Anterior cingulate cortex (tissue), 58 donors: ENCODE measurements at places on chromosomes 4 and X.

GRCh38 chr4:176149680-176150355 is 45.6 kb downstream of the SPATA4 start:
- no peak for DNase-seq

DNA sequence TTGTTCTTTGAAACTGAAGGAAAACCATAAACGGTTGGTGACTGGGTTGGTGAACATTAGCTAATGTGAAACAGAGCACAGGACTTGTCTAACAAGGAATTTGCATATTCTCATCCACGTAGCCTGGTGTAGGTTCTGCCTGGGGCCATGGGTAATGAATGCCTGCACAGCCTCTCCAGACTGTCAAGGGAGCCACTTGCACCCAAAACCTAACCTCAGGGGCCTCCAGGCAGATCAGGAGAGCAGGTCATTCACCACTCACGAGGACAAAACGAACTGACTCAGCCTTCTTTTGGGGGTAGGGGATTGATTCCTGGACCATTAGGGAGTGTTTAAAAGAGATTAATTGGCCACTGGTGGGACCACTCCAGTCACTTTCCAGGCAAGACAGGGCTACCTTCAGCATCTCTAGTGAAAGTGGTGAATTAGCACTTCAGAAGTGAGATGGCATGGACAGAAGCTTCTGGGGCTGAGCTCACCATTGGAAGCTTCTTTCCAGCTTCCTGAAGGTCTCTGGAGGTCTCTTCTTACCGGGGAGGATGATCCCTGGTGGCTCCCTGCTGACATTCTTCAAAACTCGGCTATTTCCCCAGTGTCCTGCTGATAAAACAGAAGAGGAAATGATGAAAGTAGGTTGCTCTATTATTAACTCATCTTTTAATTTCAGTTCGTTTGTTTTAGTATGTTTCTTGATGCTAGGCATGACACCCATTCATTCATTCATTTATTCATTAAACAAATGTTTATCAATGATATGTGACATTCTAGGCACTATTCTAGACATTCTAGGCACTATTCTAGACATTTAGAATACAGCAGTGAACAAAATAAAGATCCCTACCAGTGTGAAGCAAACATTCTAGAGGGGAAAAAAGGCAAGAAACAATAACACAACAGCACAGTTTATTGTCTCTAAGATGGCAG is 104.5 kb upstream of the LNX1 start:
- DNase-seq: no peak

DNA sequence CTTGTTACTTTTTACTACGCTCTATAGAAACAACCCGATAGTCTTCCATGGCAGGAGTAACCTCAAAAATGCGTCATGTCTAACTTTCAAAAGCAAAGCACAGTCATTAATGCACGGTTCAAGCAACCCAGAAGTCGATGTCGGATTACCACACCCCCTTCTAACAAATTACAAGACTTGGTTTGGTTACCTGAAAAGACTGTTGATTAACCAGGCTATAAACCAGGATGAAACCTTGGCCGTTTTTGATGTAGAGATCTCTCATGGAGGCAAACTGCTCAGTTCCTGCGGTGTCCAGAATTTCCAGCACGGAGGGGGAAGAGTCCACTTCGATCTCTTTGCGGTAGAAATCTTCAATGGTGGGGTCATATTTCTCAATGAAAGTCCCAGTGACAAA is 2.4 kb downstream of the RAP2C start:
- DNase-seq: no peak

- DNase-seq: no peak
These were observed 40.2 kb upstream of the TET2 start for GRCh38 chr4:105106426-105106825.

DNA sequence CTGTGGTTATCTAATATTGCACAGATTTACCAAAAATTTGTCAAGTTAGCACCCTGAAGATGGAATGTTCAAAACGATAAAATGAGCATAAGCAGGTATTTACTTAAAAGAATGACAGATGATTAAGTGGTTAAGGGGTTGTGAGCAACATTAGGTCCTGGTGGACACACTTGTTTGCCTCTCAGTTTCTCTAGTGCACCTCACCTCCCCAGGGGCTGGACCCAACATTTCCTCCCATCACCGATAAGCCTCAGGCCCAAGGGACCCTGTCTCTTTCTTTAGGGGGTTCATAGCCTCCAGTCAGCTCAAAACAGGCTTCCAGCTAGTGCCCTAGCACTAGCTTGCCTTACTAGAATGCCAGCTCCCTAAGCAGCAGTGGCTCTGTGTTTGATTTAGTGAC is 88.0 kb downstream of the ATP11C start:
- no peak for DNase-seq

- DNase-seq: no peak
These were observed 155.1 kb downstream of the TMA16 start for GRCh38 chr4:163649557-163650091.

DNA sequence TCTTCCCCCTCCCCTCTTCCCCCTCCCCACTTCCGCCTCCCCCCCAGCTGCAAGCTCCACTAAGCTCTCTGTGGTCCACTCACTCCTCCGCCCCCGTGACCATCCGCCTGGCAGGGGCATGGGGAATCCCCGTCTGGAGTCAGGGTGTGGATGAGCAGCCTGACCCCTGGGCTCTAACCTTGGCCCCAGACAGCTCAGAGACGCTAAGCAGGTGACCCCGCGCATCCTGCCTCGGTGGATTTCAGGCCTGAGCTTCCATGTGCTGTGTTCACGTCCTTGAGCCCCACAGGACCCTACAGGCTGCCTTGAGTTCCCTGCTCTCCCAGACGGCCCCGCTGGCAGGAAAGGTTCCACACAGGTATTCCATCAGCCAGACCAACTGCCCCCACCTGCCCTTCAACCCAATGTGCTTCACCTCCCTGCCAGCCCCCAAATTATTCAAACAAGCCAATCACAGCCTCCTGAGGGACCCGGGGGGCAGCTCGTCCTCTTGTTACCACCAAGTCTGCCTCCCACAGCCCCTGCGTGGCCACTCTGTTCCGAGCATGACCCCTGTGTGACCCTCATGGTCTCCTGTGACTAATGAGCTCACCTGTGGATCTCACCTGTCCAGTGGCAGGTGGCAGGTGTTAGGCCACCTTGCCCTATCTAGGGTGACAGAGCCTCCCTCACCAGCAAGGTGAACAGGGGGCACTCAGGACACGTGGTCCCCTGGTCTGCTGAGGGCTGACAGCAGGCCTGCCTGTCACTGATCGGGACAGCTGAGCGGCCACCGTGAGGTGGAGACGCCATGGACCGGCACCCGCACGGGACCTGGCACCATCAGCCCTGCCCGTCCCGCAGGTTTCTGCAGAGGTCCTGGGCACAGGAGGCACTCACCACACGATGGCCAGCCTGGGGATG is 73.2 kb upstream of the MXD4 start:
- DNase-seq: no peak
